Stimulated activated CD8-positive, alpha-beta memory T cell treated with anti-CD3 and anti-CD28 coated beads, Interleukin-4, amount 100 ng/mL, for 4 hours (primary cell): ENCODE measurements at places on chromosomes 7 and 10.
A peak's percentile ranks its signal among the peaks of the same experiment; 100 is the strongest.

GRCh38 chr7:17939606-17940301, 540 bp downstream of the SNX13 start:
- peak; percentile 13 for DNase-seq

GRCh38 chr10:7092603-7093002, 318.2 kb downstream of the SFMBT2 start:
- no peak for DNase-seq

DNA sequence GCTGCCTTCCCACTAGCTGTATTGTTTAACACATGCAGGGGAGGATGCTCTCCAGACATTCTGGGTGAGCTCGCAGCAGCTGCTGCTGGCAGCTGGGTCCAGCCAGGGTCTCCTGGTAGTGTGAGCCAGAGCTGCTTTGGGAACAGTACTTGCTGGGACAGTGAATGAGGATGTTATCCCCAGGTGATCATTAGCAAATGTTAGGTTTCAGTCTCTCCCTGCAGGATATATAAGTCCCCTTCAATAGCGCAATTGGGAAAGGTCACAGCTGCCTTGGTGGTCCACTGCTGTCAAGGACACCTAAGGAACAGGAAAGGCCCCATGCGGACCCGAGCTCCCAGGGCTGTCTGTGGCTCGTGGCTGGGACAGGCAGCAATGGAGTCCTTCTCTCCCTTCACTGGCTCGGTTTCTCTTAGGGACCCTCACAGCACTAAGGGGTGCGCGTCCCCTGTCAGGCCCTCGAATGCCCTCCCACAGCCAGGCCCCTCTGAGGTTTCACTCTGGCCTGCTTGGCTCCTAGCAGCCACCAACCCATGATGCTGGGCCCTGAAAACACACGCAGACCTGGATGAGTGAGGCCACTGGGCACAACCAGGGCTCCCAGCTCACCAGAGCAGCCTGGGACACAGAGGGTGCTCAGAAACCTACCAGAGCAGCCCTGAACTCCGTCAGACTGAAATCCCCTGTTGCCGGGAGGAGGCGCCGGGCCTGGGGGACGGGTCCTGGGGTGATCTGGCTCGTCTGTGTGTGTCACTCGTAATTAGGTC, 173.0 kb upstream of the LANCL2 start:
- no peak for DNase-seq

DNA sequence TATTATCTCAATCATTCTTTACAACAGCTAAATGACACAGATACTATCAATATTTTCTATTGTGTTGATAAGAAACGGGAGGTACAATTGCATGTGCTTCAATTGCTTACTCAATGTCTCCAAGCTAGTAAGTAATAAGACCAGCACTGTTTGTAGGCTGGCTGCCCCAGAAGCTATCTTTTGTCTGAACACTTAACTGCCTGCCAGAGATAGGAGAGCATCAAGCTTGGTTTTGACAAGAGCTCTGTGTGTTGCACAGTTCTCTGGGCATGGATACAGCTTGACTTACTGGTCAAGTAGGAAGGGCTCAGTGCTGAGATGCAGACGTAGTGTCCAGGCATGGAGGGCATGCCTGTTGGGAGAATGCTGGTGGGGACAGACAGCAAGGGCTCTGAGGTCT, 26.3 kb upstream of the CAPZA2 start:
- DNase-seq: no peak

DNA sequence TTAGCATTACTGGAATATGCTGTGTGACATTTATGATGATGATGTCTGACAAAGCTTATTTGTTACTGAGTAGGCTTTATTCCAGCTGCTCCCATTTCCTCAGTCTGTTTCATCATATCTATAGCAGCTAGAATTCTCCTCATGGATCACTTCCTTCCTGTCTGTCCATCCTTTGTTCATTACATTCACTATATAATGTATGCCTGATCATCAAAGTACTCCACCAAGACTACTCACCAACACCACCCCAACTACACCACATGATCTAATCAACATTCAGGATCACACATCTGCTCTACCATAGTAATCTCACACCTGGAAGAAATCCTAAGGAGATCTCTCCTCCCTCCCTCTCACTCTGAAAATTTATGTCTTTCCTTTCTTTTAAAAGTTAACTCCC, 61.3 kb downstream of the APBB1IP start:
- DNase-seq: no peak

- DNase-seq: no peak
Observed at GRCh38 chr10:110804376-110804775, 67.4 kb upstream of the PDCD4 start.

GRCh38 chr10:99529591-99530107, 3.1 kb upstream of the NKX2-3 start:
- DNase-seq: no peak

DNA sequence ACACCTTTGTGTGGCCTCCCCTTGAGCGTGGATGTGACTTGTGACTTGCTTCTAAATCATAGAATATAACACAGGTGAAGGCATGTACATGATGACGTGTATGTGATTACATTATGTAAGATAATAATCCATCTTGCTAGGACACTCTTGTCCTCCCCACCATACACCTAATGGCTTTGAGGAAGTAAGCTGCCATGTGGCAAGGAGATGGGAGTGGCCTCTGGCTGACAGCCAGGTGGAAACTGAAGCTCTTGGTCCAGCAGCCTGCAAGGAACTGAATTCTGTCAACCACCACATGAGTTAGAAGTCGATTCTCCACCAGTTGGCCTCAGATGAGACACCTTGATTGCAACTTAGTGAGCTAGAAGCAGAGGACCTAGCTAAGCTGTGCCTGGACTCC, 67.4 kb upstream of the ELN start:
- DNase-seq: no peak

GRCh38 chr7:82204694-82205093, 238.9 kb downstream of the CACNA2D1 start:
- no peak for DNase-seq

DNA sequence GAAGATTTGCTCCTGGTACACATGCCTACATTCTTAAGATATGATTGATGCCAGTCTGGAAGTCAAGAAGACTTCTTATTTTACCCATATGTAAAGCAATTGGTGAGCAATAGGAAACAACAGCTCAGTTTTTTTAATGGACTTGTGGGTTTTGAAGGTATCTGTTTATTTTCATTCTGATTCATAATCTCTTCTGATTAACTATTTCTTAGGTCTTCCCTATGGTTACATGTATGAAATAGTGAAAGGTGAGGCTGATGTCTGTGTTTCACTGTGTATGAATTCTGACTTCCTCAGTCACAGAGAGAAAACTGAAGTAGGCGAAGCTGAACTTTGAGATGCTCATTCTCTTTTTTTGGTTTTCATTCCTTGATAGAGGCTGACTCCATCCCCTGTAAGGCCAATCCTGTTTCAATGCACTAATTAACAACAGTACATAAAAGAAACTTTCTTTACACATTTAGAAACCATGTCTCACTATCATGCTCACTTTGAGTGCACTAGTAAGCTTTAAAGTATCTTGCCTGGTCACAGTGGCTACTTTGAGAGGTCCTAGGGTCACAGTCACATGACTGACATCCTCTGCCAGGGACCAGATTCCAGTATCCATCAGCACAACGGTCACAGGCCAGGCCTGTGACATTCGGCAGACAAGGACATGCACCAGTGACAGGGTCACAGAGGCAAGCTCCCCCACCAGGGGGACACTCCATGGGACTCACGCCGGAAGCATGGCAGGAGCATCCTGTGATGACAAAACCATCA, 59.5 kb upstream of the LAMB1 start:
- DNase-seq: no peak

DNA sequence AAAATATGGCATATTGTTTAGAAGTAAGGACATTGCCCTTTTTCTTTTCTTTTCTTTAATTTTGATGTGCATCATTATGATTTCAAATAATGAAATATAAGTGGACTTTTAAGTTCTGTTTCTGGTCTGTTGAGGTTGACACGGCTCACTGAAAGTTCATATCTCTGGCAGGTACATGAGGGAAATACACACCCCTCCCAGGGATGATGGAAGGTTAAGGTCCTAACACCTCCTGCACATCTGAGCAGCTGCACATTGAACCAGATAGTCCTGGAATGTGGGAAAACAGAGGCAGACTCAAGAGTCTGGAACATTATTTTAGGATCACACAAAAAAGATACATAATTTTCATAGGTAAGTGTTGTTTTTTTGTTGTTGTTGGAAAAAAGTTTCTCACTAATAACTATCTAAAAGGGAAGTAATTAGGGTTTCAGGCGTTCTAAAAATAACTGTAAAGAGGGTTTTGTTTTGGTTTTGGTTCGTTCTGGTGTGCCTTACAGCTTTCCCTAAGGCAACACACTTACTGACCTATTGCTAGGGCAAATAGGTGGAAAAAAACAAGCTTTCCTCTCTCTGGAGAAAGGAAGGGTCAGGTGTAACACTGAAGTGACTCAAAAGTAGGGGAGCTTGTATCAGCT, 201.2 kb upstream of the PRKCQ start:
- DNase-seq: no peak

- no peak for DNase-seq
Observed at GRCh38 chr7:85178531-85179298, 8.1 kb downstream of the SEMA3D start.

DNA sequence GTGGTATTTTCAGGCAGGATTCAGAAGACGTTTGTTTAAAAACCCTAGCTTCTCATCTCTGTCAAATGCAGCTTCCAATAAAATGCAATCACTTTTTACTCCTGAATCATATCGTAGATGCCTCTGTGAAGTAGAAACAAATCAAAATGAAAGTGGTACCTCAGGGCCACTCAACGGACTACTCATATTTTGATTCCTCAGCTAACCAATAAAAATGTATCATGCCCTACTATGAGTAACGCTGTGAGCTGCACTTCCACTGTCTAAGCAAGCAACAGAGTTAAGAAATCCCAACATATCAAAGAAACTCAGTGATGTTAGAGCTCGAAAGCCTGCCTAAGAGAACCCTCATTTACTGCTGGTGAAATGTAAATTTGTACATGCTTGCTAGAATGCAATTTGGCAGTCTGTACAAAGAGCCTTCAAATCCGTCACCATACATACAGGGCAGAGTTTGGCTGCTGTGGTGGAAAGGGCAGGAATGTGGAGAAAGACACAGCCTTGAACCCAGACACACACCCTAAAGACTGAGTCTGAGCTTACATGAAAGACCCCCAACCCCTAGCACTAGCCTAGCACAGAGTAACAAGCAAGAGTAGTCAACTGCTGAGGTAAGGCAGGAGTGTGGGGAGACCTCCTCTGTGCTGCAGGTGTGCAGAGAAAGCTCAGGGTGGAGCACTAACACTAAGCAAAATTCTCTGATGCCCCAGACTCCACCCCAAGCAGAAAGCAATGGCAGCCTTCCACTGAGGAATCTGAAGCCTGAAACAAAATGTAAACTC, 151.5 kb downstream of the ANK3 start:
- DNase-seq: no peak

DNA sequence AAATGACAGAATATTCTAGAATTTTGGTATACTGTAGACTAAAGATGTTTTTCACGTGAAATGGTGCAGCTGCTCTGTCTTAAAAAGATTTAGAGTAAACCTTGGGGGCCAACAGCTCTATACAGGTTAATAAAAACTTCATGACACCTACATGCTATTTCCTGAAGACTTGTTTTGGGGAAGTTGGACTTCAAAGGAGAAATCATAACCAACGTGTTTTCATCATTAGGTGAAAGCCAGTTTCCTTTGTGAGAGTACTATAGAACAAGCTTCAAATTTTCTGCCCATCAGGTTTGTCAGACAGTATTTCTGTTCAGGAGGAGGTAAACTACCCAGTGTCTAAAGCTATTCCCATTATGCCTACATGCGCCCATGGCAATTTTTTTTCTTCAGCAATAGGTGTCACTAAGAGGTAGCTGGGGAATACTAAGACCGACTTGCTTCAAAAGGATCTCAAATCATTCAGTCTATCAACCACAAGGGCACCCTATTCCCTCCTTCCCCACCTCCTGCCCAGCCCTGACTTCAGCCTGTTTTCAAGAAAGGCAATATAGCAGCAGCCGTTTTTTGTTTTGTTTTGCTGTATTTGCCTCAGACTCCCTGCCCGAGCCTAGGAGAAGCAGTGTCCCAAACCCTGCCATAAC, 237.3 kb upstream of the SP8 start:
- no peak for DNase-seq

- DNase-seq: no peak
Observed at GRCh38 chr7:47878662-47879061, 69.6 kb downstream of the PKD1L1 start.

DNA sequence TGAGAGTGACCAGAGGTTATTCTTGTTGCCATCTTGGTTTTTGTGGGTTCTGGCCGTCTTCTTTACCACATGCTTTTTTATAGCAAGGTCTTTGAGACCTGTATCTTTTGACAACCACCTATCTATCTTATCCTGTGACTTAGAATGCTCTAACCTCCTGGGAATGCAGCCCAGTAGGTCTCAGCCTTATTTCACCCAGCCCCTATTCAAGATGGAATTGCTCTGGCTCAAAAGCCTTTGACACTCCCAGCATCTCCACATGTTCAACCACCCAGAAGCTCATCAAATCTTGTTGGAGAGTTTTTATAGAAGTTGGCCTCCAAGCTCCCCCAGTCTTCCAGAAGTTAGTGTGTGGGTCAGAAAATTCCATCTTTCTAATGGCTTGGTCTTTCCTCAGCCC, 464.3 kb upstream of the NRP1 start:
- DNase-seq: no peak

DNA sequence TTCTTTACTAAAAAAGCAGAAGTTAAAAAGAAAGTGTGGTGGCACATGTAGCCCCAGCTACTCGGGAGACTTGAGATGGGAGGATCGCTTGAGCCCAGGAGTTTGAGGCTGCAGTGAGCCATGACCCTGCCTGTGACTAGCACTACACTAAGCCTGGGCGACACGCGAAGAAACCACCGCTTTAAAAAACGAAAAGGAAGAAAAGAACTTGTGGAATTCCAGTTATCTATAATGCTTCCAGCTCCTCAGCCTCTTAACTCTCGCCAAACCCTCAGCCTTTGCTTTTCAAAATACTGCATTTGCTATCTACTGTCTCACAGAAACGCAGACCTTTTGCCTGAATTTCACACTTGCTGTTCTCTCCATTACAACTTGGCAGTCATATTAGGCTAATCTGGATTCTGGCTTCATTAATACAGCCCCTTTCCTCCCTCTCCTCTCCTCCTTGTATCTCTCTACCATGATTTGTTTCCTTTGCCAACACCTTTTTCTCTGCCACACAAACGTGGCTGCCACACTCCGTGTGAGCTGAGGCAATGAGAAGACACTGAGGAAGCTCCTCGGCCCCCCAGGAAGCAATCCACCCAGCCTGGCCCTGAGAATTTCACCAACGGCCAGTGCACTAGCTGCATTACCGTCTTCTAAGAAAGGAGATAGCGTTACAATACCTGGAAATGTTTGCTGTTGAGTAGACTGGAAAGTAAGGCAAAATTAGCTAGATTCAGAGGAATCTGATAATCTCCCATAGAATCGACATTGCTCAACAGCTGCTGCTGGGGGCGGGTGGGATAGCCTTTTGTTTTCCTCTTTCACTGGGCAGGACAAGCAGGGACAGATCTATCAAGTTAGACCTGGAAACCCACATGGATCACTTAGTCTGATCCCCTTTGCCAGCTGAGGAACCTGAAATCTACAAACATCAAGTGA, 37.2 kb downstream of the CALML5 start:
- no peak for DNase-seq

GRCh38 chr7:44309271-44310091, 15.9 kb downstream of the CAMK2B start:
- no peak for DNase-seq
